ENCODE measurements at places on chromosomes 12 and 14.

DNA sequence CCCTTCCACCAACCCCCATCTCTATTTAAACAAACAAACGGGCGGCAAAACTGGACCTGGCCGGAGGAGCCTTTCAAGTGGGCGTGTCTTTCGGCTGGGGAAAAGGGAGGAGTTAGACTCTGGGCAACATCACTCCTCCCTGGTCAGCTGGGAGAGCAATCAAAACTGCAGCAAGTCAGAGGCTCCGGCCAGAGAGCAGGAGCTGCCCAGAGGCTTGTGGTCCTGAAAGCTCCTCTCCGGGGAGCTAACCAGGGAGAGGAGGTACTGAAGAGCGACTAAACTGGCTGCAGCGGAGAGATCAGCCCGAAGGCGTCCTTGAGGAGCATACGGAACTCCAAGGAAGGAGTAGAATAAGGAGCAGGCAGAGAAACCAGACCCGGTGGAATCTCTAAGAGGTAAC is at the start of gene NEUROD4:
TSS of gene NEUROD4 (plus strand) at position 191 of the 400 bp plus-strand sequence. CDS start 6,466 bp downstream, outside the sequence.
- no peak for DNase-seq

GRCh38 chr12:29234965-29235626 is 86.0 kb downstream of the FAR2 start:
- no peak for DNase-seq

GRCh38 chr14:103671911-103672310 is 42.9 kb downstream of the KLC1 start:
- DNase-seq, result no peak

DNA sequence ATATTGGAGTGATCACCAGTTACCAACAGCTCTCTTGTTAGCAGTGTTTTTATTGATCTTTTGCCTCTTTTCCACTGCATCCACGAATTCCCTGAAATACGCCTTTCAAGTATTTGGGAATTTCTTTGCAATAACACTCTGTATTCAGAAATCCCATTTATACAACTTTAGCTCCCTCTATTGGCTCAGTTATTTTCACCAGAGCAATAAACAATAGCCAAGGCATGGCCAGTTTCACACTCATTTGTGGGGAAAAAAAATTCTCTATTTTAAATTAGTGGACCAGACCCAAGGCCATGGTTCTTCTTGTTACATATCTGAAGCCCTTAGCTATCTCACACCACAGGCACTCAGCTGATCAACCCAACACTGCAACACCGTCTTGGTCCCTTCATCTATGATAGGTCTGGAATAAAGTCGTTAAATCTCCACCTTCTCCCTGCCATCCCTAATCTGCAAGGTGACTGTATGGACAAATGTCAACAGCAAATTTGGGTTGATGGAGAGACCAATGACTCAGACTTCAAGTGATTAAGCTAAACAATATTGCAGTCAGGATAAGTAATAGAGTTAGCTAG is 92.4 kb upstream of the TMEM260 start:
- DNase-seq, result peak; percentile 29

GRCh38 chr12:59010941-59011340 is 90.6 kb upstream of the LRIG3 start:
- no peak for DNase-seq

- no peak for DNase-seq
These were observed 101.1 kb downstream of the CRADD start for GRCh38 chr12:93778306-93778705.

All from NCI-H1694 (cell line).